GM23248 (cell line): ENCODE measurements at places on chromosomes 5 and 9.
A peak's percentile ranks its signal among the peaks of the same experiment; 100 is the strongest.

DNA sequence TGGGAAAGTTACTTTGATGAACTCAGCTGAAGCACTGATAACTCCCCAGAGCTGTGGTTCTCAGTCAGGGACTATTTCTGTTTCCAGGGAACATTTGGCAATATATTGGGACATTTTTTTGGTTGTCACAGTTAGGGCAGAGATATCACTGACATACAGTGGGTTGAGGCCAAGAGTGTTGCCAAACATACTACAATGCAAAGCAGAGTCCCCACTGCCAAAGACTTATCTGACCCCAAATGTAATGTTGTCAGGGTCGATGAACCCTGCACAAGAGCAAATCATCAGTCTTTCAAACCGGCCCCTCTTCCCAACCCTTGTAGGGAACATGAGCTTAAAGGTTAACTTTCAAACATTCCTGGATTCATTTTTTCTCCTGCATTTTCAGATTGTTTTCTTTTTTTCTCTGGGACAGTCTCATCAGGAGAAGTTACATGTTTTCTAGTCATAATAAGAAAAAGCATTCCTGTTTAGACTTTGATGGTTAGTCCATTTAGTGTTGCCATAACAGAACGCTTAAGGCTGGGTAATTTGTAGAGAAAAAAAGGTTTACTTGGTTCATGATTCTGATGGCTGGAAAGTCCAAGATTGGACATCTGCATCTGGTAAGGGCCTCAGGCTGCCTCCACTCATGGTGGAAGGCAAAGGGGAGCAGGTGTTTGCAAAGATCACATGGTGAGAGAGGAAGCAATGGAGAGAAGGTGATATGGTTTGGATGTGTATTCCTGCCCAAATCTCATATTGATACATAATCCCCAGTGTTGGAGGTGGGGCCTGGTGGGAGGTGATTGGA, 18.8 kb upstream of the SUB1 start:
- DNase-seq = no peak

GRCh38 chr9:106620866-106621265, 242.1 kb upstream of the ZNF462 start:
- DNase-seq = no peak

DNA sequence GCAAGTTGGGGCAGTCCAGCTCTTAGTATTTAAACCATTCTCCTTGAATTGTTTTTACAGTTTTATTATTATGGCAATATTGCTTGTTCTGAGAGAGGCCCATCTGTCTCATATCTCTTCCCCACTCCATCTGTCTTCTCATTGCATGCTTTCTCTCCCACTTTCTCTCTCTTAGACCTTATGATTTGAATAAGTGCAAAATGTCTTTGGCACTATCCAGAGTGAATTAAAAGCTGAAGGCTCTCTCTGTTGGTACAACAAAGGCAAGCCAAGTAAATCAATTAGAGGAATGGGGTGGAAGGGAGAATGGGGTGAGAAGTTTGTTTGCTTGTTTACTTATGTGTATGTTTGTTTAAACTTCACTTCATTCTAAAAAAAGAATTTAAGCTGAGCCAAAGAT, 195.3 kb upstream of the RFX3 start:
- no peak for DNase-seq

- no peak for DNase-seq
Measured at GRCh38 chr5:1952444-1953099, 69.8 kb upstream of the IRX4 start.

DNA sequence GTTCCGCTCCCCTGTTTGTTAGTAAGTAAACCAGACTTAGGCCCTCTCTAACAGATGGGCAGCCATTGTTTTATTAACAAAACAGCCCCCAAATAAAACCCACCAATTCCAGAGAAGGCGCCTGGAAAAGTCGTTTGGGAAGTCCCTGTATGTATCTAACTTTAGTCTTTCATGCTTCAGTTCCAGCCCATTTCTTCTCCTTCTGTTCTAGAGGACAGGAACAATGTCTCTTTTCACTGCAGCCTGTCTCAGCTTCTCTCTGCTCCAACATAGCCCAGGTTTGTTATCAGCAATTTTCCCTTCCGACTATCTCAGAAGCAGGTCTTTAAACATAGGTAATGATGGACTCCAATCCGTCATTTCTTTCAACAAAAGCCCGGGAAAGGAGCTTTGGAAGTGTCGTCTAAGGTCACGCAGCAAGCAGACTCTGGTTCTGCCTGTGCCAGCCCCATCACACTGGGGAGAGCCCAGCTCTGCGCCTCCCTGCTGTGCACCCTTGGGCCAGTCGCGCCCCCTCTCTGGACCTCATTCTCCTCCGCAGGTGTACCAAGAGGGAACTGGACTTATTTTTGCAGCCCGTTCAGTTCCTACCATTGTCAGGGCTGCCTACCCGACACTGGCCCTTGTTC, 9.6 kb upstream of the AKNA start:
- no peak for DNase-seq

GRCh38 chr9:35481347-35481975, 8.4 kb upstream of the RUSC2 start:
- DNase-seq = peak; percentile 89

- DNase-seq = peak; percentile 66
Measured at GRCh38 chr9:134724202-134724911, 82.8 kb downstream of the COL5A1 start.

GRCh38 chr9:101668421-101668820, 70.0 kb downstream of the GRIN3A start:
- no peak for DNase-seq
